ENCODE measurements at places on chromosomes 11 and 22.

- DNase-seq, result no peak
Observed at GRCh38 chr11:62592989-62593421, 1.7 kb upstream of the TUT1 start.

- DNase-seq, result no peak
Observed at GRCh38 chr11:95341221-95341620, 110.2 kb upstream of the SESN3 start.

- no peak for DNase-seq
Observed at GRCh38 chr22:48881326-48881980, 946.2 kb downstream of the BRD1 start.

- no peak for DNase-seq
Observed at GRCh38 chr11:58739725-58740430, 8.1 kb upstream of the GLYAT start.

DNA sequence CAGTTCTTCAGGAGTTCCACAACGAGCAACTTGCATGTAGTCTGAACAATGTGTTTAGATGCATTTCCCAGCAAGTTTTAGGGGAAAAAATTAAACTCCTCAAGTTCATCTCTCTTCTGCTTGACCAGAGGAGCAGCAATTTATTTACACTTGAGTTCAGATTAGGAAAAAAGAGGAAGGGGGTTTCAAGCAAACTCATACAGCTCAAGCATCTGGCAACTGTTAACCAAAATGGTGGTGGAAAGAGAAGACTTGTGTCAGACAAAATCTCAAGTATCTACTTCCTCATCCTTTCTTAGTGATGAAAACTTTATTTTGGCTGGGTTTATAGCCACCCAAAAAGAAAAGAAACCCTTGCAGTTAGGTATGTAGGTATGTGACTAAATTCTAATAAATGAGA, 29.1 kb upstream of the PICALM start:
- no peak for DNase-seq

GRCh38 chr11:128146926-128147605, 440.3 kb downstream of the ETS1 start:
- DNase-seq, result no peak

- no peak for DNase-seq
Observed at GRCh38 chr22:22085702-22086500, 103.3 kb upstream of the TOP3B start.

DNA sequence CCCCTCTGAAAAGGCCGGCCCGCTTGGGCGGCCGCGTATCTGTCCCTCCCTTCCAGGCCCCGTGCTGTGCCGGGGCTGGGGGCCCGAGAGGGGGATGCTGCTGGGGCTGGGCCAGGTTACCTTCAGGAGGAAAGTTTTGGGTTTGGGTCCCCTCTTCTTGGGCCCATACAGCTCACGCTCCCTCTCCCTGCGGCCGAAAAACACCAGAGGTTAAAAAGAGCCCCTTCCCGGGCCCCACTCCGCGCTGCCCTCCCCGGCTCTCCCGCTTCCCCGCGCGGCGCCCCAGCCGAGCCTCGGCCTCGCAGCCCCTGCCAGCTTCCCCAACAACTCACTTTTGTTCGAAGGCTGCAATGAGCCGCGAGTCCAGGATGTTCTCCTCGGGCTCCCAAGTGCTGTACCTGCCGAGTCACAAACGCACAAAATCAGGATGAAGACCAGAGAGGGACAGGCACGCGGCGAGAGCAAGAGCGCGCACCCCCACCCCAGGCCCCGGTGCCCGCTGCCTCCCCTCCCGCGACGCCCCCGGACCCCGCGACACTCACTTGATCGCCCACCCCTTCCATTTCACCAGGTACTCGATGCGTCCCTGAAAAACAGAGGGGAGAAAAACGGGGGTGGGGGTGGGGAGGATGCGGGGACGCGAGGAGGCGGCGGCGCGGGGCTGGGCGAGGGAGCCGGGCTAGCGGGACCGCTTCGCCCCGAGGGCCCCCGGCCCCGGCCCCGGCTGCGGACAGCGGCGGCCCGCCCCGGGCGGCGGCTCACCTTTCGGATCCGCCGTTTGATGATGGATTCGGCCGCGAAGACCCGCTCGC, 450 bp downstream of the CBX6 start:
- DNase-seq, result peak; percentile 50

DNA sequence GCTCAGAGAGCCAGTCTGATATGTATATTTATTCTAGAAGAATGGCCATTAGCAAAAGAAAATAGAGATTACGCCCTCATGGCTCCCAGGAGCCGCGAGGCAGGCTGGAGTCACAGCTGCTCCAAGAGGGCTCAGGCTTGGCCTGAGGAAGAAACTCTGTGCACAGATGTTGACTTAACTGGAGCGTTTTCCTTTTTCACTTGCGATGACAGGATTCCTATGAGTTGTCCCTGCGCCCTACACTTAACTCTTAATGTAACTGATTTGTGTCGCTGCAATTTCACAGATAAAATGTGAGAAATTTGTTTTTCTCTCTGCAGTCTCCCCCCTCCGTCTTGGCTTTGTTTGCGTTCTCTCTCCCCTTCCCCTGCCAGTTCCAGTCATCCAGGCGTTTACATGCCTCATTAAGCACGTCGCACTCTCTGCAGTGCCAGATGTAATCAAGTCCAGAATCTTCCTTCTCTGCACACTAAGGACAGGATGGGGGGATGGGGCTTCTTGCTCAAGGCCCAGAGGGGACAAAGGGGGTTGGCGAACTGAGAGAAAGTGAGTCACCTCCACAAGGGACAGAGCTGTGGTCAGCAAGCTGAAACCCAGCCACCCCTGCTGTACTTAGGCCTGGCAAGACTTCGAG, 1060.1 kb downstream of the NTM start:
- no peak for DNase-seq

DNA sequence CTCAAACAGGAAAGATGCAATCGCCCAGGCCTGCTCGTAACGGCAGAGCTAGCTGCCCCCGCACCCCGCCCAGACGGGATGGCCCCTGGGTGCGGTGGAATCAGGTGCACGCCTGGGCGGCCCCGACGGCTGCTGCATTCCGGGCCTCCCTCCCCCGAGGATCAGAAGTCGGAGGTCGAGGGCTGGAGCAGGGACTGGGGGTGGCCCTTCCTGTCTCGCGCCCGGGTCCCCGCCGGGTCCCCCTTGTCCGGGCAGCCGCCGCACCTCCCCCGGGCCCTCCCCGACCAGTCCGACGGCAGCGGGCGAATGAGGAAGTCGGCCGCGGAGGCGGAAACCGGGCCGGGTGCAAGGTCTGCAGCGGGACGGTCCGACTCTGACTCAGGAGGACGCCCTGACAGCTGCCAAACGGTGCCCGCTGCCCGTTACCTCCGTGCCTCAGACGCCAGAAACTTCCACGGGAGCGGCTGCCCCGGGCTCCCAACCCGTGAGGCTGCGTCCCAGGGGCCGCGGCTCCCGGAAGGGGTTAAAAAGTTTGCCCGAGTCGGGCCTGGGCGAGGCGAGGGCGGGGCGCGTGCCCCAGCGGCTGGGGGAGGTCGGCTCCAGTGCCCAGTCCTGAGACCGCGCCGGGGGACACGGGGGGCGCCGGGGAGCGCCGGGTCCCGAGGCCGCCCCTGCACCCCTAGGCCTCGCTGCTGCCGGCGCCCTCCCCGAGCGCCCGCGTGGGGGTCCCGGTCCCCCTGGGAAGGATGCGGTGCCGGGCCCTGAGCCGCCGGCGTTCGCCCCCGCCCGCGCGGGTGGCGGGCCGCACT, 663 bp downstream of the MYH9 start:
- DNase-seq, result peak; percentile 64

DNA sequence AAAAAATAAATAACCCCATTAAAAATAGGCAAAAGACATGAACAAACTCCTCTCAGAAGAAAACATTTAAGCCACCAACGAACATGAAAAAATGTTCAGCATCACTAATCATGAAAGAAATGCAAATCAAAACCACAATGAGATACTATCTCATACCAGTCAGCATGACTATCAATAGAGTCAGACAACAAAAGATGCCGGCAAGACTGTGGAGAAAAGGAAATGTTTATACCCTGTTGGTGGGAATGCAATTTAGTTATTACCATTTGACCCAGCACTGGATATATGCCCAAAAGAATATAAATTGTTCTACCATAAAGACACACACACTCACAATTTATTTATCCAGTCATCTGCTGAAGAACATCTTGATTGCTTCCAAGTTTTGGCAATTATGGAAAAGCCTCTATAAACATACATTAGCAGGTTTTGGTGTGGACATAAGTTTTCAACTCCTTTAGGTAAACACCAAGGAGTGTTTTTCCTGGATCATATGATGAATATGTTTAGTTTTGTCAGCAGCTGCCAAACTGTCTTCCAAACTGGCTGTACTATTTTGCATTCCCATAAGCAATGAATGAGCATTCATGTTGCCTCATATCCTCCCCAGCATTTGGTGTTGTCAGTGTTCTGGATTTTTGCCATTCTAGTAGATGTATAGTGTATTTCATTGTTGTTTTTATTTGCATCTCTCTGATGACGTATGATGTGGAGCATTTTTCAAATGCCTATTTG, 28.0 kb downstream of the OR8D1 start:
- no peak for DNase-seq

DNA sequence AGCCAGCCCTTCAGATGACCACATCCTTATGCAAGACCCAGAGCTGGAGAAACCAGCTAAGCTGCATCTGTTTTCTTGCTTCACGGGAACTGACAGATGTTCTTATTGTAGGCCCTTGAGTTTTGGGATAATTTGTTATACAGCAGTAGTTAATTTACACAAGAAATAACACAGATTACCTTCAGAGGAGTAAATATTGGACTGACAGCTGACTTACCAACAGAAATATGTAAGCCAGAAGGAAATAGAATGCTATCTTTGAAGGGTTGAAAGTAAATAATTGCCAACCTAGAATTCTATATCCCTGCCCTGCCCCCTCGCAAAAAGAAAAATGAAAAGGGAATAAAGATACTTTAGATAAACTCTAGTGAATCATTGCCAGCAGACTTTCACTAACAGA, 124.1 kb downstream of the WNT7B start:
- no peak for DNase-seq

GRCh38 chr22:48520884-48521588, 1306.6 kb downstream of the BRD1 start:
- DNase-seq, result no peak

DNA sequence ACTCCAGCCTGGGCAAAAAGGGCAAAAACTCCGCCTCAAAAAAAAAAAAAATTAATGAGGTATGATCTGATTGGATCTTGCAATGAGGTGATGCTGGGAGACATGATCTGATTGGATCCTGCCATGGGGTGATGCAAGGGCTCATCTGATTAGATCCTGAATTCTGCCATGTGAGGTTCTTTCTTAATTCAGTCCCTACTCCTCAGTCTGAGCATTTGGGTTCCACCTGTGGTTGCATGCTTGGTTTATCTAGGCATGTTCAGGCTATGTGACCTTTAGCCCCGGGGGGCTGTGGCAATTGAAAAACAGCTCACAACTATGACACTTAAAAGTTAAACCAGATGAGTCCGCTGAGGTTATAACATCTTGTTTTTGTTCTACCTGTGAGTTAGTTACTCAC, 4.8 kb upstream of the TRIM6 start:
- no peak for DNase-seq

GRCh38 chr11:61087426-61088119, 14.7 kb upstream of the CD5 start:
- no peak for DNase-seq

DNA sequence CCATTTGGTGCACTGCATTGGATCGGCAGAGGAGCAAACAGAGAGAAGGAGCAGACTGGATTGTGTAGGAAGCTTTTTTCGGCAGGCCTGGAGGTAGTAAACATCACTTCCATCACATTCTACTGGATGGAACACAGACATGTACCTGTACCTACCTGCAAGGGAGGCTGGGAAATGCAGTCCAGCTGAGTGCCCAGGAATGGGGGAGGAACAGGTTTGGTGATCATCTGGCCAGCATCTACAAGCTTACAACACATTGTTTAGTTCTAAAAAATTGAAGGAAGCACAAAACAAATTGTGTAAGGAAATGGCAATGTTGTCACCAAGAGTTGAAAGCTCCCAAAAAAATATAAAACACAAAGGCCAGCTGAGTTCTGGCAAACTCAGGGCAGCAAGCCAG, 19.1 kb downstream of the SMIM38 start:
- no peak for DNase-seq

DNA sequence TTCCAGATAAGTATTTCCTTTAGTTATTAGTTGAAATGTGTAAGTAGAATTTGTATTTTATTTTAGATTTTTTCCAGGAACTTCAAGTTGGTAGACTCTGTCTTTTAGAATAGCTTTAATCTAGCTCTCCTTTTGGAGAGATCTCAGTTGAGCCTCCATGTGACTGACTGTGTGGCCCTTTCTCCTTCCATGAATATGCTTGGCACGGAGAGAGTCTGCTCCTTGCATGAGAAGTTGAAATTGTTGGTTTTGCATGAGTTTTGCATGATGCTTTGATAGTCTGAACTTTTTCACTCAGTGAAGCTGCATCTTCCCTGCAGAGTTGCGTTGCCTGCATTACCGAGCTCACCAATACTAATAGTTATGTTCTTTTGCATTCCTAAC, 32.8 kb upstream of the CTTN start:
- no peak for DNase-seq
